ENCODE measurements at places on chromosomes 4 and X.

- no peak for DNase-seq
Measured at GRCh38 chr4:54484383-54484782, 173.4 kb upstream of the KIT start.

DNA sequence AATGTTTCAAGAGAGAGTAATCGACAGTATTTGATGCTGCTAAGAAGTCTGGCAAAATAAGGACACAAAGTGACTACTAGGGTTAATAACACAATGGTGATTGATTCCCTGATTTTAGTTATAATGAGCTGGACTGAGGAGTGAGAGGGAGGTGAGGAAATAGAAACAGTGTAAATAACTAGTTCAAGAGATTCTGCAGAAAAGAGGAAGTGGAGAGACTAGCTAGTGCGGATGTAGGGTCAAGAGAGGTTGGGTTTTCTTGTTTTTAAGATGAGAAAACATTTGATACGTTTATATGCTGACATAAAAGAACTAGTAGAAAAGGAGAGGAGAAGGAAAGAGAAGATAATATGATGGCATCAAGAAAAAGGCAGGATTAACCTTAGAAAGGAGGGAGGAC is 12.2 kb upstream of the TRPC5 start:
- DNase-seq, result no peak

DNA sequence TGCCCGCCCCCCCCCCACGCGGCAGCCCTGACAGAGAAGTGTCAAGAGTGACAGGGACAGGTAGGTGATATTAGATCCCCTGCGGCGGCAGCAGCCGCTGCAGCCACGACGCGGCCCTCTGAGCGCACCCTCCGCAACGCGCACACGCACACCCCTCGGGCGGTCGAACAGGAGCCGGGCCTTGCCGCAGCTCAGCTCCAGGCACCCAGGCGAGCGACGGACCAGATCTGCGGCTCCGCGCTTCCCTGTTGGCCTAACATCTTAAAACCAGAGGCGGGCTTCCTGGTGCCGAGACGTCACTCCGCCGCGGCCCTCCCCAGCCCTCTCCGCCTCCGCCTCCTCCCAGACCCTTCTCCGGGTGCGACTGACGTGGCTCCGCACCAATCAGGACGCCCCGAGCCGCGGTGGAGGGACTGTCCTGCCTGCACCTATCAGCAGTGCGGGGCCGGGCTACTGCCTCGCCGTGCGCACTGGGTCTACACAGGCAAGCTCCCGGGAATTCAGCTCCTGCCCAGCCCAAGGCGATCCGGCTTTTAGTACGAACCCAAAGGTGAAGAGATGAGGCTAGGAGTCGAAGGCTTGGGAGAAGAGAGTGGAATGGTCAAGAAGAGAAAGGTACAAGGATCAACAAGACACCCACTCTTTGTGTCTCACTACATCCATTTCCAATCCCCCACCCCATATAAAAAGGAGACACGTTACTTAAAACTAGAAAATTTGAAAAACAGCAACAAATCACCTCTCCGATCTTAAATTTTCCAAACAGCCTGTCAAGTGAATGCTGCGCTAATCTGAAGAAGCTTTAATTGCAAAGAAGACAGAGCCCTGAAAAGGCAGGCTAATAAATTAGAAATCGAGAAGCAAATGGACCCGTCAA is at the start of gene PITX2:
PITX2 (minus strand) TSS at position 237 of the 877 bp plus-strand sequence. CDS start 617 bp downstream, outside the sequence.
- peak; percentile 97 for DNase-seq

GRCh38 chr4:46196086-46196485 is 72.2 kb upstream of the GABRG1 start:
- DNase-seq, result no peak

DNA sequence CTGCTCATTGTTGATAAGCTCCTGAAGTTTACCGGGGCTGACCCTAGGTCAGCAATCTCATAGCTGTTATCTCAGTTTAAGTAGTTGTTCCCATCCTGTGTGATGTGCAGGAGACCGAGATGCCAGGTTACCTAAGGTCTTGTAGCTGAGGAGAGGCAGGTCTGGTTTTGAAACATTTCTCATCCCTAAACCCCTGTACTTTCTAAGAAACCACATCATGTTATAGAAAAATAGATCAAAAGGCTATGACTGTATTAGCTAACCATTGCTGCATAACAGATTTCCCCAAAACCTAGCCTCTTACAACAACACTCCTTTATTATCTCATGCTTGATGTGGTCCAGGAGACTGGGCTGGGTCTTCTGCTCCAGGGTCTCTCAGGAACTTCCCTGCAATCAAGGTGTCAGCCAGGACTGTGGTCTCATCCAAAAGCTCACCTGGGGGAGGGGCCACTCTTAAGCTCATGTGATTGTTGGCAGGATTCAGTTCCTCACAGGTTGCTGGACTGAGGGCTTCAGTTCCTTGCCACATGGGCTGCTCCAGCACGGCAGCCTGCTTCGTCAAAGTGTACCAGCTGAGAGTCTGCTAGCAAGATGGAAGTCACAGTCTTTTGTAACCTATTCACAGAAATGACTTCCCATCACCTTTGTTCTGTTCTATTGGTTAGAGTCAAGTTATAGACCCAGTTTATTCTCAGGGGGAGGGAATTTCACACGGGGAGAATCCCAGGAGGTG is 60.9 kb upstream of the CLCN4 start:
- DNase-seq, result no peak

DNA sequence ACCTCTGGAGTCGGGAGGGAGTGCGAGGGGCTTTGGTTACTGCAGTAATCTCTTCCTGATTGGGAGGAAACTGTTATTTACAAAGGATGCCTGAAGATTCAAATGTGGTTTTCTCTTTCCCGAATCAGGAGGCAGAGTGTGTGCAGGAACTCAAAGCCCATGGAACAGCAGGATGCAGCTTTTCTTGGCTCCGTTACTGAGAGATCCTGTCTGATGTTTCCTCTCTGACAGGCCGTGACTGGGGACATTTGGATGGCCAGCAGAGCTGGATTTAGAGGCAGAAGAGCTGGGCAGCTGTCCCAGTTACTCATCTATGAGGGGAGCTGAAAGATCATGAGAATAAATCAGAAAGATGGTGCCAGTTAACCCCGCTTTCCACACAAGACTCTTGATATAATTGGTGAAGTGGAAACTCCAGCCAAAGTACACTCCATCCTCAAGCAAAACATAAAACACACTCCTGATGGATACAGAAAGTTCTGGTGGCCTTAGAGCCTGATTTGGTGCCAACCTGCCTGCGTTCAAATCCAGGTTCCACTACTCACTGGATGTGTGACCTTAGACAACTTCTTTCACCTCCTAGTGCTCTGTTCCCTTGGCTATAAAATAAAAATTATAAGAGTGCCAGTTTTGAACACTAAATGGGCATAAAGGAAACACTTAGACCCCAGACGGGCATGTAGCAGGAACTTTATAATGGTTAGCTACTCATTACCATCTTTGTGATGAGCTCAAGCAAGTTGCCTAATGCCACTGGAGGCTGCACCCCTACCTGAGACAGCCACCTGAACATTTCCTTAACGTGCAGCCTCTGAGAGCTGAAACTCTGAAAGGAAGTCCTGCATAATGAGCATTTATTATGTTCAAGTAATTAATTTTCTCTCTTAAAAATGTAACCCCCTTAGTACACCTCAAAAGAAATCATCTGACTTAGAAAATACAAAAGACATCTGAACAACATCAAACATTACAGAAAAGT is 349.0 kb upstream of the GATB start:
- peak; percentile 51 for DNase-seq

DNA sequence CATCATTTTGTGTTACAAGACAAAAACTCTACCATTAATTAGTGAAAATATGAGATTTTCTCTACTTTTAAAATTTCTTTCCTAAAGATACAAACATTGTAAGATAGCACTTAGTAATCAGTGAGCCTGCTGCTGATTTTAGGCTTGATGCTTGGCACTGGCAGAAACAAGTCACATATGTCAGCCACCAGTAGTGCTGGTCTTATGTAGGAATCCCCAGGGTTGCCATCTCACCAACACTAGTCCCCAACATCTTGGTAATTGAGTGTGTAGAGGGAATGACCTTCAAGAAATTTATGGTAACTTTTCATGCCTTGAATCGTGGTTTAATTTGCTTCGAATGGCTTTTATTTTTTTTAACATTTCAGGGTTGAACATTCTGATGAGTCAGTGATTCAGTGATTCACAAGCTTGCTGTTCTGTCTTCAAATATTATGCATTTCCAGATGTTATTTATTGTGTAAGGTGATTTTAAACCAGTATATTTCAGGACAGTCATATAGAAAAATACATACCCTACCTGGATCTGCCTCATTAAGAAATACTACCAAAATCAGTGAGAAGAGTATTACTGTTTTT is 11.9 kb downstream of the EXOC1 start:
- peak; percentile 73 for DNase-seq

GRCh38 chr4:3776166-3777032 is 10.2 kb downstream of the ADRA2C start:
- no peak for DNase-seq

DNA sequence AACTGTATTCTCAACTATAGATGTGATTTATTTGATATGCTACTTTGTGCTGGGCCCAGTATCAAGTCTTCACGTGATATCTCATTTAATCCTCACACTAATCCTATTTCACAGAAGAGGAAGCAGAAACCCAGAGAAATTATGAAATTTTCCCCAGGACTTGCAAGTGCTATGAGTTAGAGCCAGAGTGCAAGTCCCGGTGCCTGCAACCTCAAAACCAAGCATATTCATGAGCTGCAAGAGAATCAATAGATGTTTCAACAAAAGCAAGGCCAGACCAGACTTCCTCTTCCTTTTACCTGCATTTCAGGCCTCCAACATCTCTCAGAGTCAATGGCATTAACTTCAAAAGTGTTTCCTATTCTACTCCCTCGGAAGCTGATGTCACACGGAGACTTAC is 92.2 kb upstream of the GATB start:
- DNase-seq, result no peak

DNA sequence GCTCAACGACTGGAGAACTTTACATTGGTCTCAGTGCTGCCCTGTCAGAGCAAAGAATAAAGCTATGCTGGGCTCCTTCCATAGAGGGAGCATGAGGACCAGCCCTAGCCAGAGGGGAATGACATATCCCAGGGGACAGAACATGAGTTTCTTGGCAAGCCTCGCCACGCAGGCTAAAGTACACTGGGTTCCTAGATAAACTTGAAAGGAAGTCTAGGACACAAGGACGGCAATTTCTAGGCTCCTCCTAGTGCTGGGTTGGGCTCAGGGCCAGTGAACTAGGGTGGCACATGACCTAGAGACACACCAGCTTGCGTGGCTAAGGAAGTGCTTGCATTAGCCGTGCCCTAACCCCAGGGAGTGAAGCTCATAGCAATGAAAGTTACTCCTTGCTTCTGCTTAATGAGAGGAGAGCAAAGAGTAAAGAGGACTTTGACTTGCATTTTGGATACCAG is 141.0 kb downstream of the MAB21L2 start:
- DNase-seq, result no peak

- DNase-seq, result no peak
Measured at GRCh38 chrX:39211501-39211900, 410.2 kb downstream of the MID1IP1 start.

- no peak for DNase-seq
Measured at GRCh38 chr4:155535802-155536454, 130.7 kb upstream of the GUCY1A1 start.

- DNase-seq, result no peak
Measured at GRCh38 chrX:10106806-10107205, 50.0 kb upstream of the CLCN4 start.

GRCh38 chr4:152618971-152619370 is 60.8 kb downstream of the TMEM154 start:
- DNase-seq, result no peak

- peak; percentile 14 for DNase-seq
Measured at GRCh38 chr4:7721984-7722551, 217.6 kb downstream of the AFAP1 start.

GRCh38 chrX:39840133-39840532 is 257.6 kb downstream of the BCOR start:
- no peak for DNase-seq

DNA sequence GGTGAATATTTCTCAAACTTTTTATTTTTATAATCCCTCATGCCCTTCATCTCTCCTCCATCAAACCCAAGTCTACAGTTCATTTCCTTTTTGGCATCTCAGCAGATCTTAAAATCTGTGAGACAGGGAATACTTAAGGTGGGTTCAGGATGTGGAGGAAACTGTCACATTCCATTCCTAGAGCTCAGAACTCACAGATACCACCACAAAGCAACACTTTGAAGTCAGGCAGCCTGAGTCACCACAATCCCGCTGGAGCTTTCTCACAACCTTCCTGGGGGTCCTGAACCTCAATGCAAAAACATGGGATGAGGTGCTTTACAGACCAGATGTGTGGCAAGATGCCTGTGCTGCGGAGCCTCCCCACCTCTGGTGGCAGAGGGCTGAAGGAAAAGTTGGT is 63.2 kb downstream of the HHIP start:
- peak; percentile 98 for DNase-seq

- no peak for DNase-seq
Measured at GRCh38 chrX:148282504-148282903, 217.9 kb upstream of the AFF2 start.

Data from fibroblast of upper back skin (primary cell).